ENCODE measurements at places on chromosomes 6 and 20.

GRCh38 chr20:48098099-48098498 is 312.8 kb upstream of the SULF2 start:
- no peak for DNase-seq

DNA sequence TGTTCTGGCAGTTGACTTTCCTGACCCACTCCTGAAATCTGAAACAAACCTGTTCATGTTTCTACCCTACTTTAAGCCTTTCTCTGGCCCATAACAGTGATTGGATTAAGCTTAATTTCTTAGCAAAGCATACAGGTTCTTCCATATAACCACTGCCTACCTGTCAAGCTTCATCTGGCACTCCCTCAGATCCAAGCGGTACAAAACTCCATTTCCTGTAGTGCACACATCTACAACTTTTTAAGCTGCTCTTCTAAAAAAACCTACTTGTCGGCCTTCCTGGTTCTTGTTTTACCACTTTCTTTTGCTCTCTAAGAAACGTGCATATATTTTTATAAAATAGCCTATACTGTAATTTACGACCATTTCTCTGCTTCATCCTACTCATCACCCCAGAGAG is 916 bp upstream of the PPP1R11 start:
- no peak for DNase-seq

- DNase-seq = no peak
Observed at GRCh38 chr6:158232316-158233213, 64.4 kb downstream of the GTF2H5 start.

- DNase-seq = no peak
Observed at GRCh38 chr6:5846889-5847288, 159.8 kb downstream of the NRN1 start.

DNA sequence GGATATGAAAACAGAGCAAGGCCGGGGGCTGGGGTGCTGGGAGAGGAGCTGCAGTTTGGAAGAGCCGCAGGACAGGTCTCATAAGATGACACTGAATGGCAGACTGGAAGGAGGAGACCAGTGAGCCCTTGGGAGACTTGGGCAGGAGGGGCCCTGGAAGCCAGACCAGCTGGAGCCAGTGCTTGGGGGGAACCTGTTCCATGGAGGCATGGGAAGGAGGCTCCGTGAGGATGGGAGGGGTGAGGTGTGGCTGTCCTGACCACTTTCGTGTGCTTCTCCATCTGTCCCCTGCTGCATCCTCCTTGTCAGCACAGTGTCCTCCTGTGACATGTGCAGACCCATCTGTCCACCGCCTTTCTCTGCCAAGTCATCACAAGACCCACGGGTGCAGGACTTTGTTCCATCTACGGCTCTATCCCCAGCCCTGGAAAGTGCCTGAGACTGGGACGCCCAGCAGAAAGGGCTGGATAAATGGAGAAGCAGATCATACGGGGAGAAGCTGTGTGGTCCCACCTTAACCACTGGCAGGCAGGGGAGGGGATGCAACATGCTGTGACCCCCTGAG is 84.8 kb upstream of the MPC1 start:
- no peak for DNase-seq

Data from fibroblast of the conjunctiva (primary cell).